ENCODE measurements at places on chromosomes 7 and 10.

DNA sequence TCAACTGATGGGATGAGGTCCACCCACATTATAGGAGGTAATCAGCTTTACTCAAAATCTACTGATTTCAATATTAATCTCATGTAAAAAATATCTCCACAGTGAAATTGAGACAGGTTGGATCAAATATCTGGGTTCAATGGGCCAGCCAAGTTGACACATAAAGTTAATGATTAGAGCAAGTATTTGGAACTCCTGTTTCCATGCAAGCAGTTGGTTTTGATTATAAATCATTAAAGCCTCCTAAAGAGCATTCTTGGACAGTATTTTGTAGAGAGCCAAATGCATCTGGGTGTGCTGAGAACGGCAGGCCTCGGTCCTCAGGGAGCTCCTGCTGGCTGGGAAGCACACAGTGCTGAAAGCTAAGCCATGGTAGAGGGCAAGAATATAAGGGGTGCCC, 126.9 kb upstream of the BTBD16 start:
- DNase-seq, result no peak

- DNase-seq, result no peak
Measured at GRCh38 chr7:130148561-130148960, 56.6 kb downstream of the TMEM209 start.

DNA sequence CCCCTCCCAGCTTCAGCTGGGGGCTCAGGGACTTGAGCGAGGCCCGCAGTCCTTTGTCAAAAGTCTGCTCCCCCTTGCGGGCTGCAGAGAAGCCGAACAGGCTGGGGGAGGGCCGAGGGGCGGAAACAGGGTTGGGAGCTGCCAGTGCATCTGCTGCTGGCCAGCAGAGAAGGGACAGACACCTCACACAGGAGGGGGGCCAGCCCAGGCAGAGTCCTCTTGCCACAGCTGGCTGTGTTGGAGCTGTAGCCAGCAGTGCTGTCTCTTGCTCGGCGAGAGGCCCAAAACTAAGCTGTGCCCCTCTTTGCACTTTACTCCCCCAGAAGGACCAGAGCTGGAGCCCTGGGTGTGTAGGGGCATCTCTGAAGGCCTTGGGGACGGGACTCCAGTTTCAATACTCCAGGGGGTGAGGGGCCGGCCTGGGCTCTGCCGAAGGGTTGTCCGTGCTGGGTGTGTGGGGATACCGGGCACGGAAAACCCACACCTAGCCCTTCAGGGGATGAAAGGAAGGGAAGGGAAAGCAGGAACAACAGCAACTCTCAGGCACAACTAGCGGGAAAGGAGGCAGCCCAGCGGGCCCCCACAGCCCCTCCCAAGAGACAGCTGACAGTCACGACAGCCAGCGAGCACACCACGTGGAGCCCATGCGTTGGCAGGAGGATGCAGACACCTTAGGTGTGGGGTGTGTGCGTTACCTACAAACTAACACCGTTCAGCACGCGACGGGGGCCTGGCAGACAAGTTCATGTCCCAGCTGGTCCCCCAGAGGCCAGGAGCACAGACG, 17.8 kb downstream of the YKT6 start:
- no peak for DNase-seq

GRCh38 chr7:40008223-40008815, 58.3 kb downstream of the CDK13 start:
- no peak for DNase-seq

- DNase-seq, result no peak
Measured at GRCh38 chr7:108067844-108068243, 62.3 kb downstream of the LAMB4 start.

- no peak for DNase-seq
Measured at GRCh38 chr7:151056666-151057505, 811 bp downstream of the CDK5 start.

DNA sequence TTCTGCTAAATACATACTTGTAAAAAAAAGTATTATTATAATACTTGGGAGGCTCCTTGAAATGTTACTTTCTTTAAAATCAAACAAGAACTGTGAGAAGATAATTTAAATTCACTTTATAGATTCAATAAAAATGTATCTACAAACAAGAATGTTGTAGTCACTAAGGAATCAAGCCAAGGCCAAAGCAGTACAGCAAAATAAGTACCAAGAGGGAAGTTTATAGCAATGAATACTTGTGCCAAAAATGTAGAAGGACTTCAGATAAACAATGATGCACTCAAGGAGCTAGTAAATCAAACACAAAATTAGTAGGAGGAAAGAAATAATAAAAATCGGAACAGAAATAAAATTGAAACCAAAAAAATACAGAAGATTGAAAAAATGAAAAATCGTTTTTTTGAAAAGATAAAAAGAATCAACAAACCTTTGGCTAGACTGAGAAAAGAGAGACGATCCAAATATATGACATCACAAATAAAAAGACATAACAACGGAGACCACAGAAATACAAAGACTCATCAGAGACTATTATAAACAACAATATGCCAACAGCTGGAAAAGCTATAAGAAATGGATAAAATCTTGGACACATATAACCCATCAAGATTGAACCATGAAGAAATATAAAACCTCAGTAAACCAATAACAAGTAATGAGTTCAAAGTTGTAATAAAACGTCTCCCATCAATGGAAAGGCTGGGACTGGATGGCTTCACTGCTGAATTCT, 286.0 kb upstream of the TMEM229A start:
- no peak for DNase-seq

GRCh38 chr7:7178081-7178480, 4.3 kb upstream of the C1GALT1 start:
- no peak for DNase-seq

GRCh38 chr10:73512207-73512743, 16.5 kb upstream of the PPP3CB start:
- DNase-seq, result no peak

- no peak for DNase-seq
Measured at GRCh38 chr7:16365952-16366351, 55.4 kb downstream of the CRPPA start.
